ENCODE measurements at places on chromosomes 7 and 10. TPM values are rescaled to one million over a fixed set of nuclear protein-coding genes. Genes with fewer than 3 reads are reported as not detected.

DNA sequence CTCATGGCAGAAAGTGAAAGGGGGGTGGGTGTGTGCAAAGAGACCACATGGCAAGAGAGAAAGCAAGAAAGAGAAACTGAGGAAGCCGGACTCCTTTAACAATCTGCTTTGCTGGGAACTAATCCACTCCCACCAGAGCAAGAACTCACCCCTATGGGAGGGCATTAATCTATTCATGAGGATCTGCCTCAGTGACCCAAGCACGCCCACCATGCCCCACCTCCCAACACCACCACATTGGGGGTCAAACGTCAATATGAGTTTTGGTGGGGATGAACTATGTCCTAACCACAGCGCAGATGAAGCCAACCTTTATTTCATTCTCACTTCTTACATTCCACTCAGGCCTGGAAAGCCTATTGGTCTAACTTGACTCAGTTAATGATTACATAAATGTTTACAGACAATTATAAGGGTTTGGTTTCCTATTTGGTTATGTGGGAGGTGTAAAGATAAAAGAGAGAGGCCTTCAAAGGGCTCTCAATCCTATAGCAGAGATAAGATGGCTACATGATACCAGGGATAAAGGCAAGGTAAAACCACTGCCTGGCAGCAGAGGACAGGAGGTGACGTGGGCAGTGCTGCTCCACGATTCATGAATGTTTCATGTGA, 601.8 kb downstream of the PARD3 start:
- H3K27ac ChIP-seq = no peak overlapping the region
- no peaks in the 10 kb centered on the region for H3K4me1 ChIP-seq
- H3K36me3 ChIP-seq = no peaks in the 10 kb centered on the region

DNA sequence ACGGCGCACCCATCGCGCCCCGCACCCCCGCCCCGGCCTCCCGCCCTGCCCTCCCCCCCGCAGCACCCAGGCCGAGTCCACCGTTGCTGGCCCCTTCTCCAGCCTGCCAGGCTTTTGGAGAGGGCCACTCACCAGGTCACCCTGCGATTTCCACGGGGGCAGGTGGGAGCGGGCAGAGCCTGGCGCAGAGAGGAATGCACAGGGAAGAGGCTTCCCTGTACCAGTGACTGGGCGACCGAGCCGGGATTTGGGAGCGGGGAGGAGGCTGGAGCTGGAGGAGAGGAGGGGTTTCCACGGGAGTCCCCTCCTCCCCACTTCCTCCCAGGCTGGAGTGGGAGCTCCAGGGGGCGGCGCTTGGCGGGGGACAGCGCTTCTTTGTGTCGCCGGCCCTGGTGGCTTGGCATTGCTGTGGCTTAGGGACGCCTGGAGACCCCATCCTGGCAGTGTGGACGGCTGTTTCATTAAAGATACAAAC, 19.3 kb downstream of the TCAF1 start:
- H3K4me3 ChIP-seq = peak overlapping the region; percentile 58
- H3K36me3 ChIP-seq = no peaks in the 10 kb centered on the region
- no peaks in the 10 kb centered on the region for H3K27me3 ChIP-seq
- peak overlapping the region; percentile 40 for H3K27ac ChIP-seq

DNA sequence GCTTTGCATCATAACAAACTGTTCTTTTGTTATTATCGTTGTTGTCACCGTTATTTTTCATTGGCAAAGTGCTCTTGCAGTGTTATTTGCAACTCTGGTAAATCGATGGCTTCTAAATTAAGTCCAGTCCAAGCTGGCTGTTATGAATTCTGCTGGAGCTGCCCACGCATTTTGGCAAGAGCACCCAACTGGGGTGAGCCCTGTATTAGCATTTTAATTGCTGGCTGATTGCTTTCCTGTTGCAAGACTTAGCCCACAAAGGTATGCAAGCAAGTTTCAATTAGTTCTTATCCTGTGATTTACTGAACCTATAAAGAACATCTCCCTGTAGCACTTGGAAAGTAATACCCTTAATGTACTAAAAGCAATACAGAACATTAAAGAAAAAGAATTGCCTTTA, 226.8 kb downstream of the ACTR3B start:
- no peak overlapping the region for H3K4me3 ChIP-seq
- H3K27me3 ChIP-seq = no peaks in the 10 kb centered on the region
- H3K36me3 ChIP-seq = no peaks in the 10 kb centered on the region
- no peak for DNase-seq

- no peaks in the 10 kb centered on the region for H3K27me3 ChIP-seq
- H3K36me3 ChIP-seq = no peaks in the 10 kb centered on the region
- H3K4me1 ChIP-seq = no peaks in the 10 kb centered on the region
- no peak for DNase-seq
Observed at GRCh38 chr7:90570373-90570959, 25.7 kb upstream of the CDK14 start.

The MDFIC gene
- 4.3 TPM for total RNA-seq

DNA sequence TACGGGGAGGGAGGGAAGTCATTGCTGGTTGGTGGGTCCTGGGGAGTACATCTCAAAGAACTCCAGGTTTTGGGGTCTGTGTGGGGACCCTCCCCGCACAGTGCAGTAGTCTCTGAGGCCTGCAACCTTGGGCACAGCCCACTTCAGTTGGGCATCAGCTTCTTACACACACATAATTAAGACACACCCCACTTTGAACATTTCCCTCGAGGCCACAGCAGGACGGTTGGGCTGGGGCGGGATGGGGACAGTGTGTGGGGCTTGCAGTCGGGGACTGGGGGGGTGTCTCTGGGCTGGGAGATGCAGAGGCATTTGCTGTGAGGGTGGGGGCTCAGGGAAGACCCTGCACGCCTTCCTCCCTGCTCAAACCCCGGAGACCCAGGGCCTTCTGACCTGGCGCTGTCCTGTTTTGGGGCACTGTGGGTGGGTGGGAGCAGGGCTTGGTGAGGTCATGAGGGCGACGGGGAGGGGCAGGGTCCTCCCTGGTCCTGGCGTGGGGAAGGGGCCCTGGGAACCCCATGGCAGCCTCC, 1.3 kb downstream of the LFNG start:
- H3K4me3 ChIP-seq = peak overlapping the region; percentile 73
- no peak for DNase-seq
- no peaks in the 10 kb centered on the region for H3K27me3 ChIP-seq
- H3K4me1 ChIP-seq = peaks cover 11% of the 10 kb centered on the region
- no peaks in the 10 kb centered on the region for H3K36me3 ChIP-seq

DNA sequence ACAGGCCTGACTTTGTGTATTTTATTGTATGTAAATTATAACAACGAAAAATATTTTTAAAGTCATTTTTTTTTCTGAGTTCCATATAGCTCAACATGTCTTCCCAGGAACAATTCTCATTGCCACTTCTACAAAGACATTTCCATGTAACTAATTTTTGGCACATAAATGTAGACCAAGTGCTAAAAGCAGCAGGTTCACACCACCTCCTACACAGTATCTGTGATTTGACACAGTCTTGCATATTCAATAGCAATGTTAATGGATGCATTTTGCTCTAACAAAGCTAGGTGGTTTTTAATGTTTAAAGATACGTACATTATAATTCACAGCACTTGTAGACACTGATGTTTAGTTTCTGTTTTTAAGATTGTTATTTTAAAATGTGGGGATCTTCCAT, 346.5 kb downstream of the GPAM start:
- H3K36me3 ChIP-seq = no peaks in the 10 kb centered on the region
- no peak for DNase-seq
- no peaks in the 10 kb centered on the region for H3K27me3 ChIP-seq
- H3K4me1 ChIP-seq = no peaks in the 10 kb centered on the region
- H3K27ac ChIP-seq = no peak overlapping the region

GRCh38 chr10:131318814-131319213, 7.3 kb upstream of the TCERG1L start:
- no peaks in the 10 kb centered on the region for H3K27me3 ChIP-seq
- no peak for DNase-seq
- H3K4me3 ChIP-seq = no peak overlapping the region
- H3K4me1 ChIP-seq = no peaks in the 10 kb centered on the region
